ENCODE measurements at places on chromosomes 2 and 18. TPM values are rescaled to one million over a fixed set of nuclear protein-coding genes. Genes with fewer than 3 reads are reported as not detected.

GRCh38 chr2:141423124-141423523 is 707.7 kb downstream of the LRP1B start:
- DNase-seq, result no peak

DNA sequence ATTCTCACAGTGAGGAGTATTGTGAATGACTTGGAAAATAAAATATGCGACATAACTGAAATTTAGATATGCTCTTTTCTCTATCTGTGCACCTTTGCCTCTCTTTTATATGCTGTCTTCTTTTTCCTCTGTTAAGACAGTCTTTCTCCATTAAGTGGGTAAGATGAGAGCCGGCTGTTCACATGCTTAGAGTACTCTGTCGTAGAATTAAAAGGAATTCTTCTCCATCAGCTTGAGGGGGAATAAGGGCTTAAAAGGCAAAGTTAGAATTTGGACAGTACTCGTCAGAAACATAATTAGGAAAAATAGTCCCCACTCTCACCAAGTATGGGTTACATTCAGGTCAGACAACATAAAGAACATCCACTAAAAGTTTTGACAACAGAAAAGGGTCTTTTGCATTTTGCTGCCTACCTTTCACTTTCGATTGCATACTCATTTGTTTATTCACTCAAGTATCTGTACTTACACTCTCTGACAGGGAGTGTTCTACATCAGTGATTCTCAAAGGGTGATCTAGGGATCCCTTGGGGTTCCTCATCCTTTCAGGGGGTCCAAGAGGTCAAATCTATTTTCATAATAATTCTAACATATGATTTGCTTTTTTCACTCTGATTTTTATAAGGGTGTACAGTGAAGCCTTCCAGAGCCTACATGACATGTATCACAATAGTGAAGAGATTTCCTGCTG is 48.0 kb downstream of the ARHGAP15 start:
- no peak for DNase-seq

DNA sequence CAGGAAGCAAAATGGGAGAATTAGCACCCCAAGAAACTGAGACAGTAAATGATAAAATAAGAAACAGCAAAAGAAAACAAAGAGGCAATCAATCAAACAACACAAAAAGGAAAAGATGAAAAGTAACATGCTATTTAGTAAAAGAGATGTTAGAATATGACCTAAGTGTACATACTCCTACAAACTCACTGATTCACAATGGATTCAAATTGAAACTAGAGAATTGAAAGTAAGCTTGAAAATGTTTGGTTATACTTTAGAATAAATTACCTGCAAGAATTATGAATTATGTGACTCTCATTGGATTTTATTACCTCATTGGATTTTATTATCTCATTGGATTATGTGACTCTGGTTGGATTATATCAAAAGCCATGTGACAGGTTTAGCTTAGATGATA is 22.8 kb upstream of the CCNYL1 start:
- no peak for DNase-seq

DNA sequence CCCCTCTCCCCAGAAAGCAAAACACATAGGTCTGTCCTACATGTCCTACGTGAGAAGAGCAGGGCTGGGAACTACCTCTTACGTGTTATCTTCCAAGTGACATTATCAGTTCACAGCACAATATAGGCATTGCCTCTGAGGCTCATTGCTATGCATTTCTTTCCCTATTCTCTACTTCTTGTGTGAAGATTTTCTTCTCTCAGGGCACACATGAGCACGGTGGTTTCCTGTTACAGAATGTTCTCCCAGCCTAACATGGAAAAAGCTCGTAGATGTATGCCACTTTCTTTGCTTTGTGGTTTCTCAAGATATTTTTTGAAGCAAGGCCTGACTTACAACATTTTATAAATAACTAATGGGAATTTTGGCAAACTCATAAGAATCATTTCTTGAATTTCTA is 19.4 kb upstream of the DSC3 start:
- no peak for DNase-seq

GRCh38 chr2:220015576-220015975 is 388.1 kb downstream of the SLC4A3 start:
- no peak for DNase-seq

DNA sequence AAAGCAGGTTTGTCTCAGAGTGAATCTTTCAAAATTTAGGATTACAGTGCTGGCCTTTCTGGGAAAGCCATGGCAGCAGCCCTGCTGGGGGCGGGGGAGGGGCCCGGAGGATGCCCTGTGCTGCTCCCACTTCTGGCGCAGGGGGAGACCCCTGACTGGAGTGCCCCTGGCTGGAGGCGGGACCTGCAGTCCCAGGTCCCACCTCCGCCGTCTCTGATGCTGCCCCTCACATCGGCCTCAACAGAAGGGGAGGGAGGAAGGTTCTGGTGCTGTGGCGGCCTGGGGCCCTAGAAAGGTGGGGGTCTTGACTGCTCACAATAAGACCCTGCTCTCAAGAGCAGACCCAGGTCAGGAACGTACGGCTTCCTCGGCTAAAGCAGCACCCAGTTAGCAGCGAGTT is 216.4 kb downstream of the TWIST2 start:
- DNase-seq, result no peak

The ABCG5 gene
- not detected for total RNA-seq

The DQX1 gene
- total RNA-seq, result not detected

The VWA3B gene
- not detected for total RNA-seq

All from pulmonary artery endothelial cell (primary cell).